Right atrium auricular region (tissue), 2 donors: ENCODE measurements at places on chromosomes 4 and X. TPM values are rescaled to one million over a fixed set of nuclear protein-coding genes. Genes with fewer than 3 reads are reported as not detected.

The CXorf49 gene
- not detected for total RNA-seq

The ARAP2 gene
- total RNA-seq = 5.7 TPM

The PDGFRA gene
- total RNA-seq = 25.3 TPM

The LAP3 gene
- 35.5 TPM for total RNA-seq

DNA sequence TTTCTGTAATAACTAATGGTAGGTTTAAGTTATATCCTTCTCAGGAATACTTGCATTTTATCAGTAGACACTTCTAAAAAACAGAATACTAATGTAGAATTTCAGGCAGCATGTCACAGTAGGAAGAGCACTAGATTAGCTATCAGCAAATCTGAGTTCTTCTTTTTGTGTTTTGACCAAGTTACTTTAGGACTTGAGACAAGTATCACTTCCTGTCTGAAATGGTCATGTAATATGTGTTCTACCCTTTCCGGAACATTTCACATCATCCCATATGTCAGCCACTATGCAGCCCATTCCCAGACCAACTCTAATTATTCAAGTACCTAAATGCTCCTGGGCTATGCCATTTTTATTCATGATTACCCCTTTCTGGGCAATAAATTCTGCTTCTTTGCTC lies 401.8 kb upstream of the RPS6KA3 start:
- DNase-seq = no peak
- H3K36me3 ChIP-seq = no peaks in the 10 kb centered on the region
- H3K27ac ChIP-seq = no peak overlapping the region
- no peaks in the 10 kb centered on the region for H3K27me3 ChIP-seq
- H3K4me3 ChIP-seq = no peak overlapping the region
- no peaks in the 10 kb centered on the region for H3K4me1 ChIP-seq

GRCh38 chrX:36908801-36909675 lies 99.1 kb upstream of the FAM47C start:
- H3K4me1 ChIP-seq = no peaks in the 10 kb centered on the region
- no peak overlapping the region for H3K4me3 ChIP-seq

GRCh38 chrX:113157496-113157895 lies 316.9 kb upstream of the AMOT start:
- H3K4me3 ChIP-seq = no peak overlapping the region
- H3K27me3 ChIP-seq = no peaks in the 10 kb centered on the region
- DNase-seq = no peak
- H3K36me3 ChIP-seq = no peaks in the 10 kb centered on the region
- H3K4me1 ChIP-seq = no peaks in the 10 kb centered on the region

DNA sequence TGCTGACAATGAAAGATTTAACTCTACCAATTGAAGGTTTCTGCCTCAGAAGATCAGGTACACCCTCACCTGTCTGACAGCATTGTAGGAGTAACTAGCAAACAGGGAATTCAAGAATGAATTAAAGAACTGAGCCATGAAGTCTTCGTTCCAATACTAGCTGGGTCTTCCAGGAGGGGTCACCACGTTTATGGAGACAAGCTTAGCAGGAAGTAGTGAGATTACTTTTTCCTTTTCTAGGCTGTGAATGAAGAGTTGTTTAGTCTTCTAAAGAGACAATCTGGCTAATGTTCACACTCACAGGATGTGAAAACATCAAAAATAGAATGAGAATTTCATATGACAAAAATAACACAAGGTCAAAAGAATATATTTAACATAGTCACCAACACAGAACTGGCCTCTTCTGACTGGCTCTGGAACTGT lies 54.9 kb downstream of the REELD1 start:
- H3K27ac ChIP-seq = no peak overlapping the region
- no peaks in the 10 kb centered on the region for H3K4me1 ChIP-seq
- H3K4me3 ChIP-seq = no peak overlapping the region
- no peak for DNase-seq
- H3K36me3 ChIP-seq = no peaks in the 10 kb centered on the region
- H3K27me3 ChIP-seq = no peaks in the 10 kb centered on the region

- DNase-seq = no peak
- no peaks in the 10 kb centered on the region for H3K36me3 ChIP-seq
- no peaks in the 10 kb centered on the region for H3K4me1 ChIP-seq
- H3K27me3 ChIP-seq = no peaks in the 10 kb centered on the region
- H3K4me3 ChIP-seq = no peak overlapping the region
Observed at GRCh38 chr4:114642173-114642780, 43.7 kb downstream of the UGT8 start.

DNA sequence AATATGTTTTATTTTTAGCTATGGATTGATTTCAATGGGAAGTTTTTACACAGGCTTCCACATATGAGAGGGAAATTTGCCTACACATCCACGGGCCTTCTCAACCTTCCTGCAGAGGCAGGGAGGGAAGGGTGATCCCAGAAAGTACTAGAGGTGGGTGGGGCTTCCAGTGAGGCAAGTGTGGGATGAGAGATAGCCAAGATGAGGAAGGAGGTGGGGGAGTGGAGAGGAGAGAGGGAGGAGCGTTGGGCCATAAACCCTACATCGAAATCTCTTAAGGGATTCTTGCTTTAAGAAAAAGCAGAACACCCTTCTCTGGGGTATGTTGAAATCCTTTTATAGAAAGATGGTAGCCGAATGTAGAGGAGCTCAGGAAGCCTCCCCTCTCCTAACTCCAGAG lies 19.0 kb downstream of the NKX6-1 start:
- DNase-seq = no peak
- H3K27me3 ChIP-seq = peaks cover 45% of the 10 kb centered on the region
- H3K4me1 ChIP-seq = no peaks in the 10 kb centered on the region
- no peak overlapping the region for H3K27ac ChIP-seq
